HFFc6 (cell line): ENCODE measurements at places on chromosomes 1 and 21. TPM values are rescaled to one million over a fixed set of nuclear protein-coding genes. Genes with fewer than 3 reads are reported as not detected.

KCNN3 gene
- not detected in 3 replicates for total RNA-seq

RNU11 gene
- not detected in 3 replicates for total RNA-seq

PTPN22 gene
- 0.76 to 1.1 TPM (median 0.97 TPM) in 3 replicates for total RNA-seq

C1orf50 gene
- total RNA-seq: 6.6 to 7.1 TPM (median 6.7 TPM) in 3 replicates

FAM167B gene
- total RNA-seq: 1.5 to 2.4 TPM (median 2.1 TPM) in 3 replicates

LCE1E gene
- total RNA-seq: not detected in 3 replicates

CFHR2 gene
- not detected in 3 replicates for total RNA-seq

METTL18 gene
- total RNA-seq: 4.2 to 5.8 TPM (median 4.6 TPM) in 3 replicates

PTGFR gene
- 10.0 to 18.6 TPM (median 10.4 TPM) in 3 replicates for total RNA-seq

- no peak for DNase-seq
Observed at GRCh38 chr1:156080863-156081179, 1.4 kb downstream of the MEX3A start.

- DNase-seq: no peak
Observed at GRCh38 chr1:110340207-110340468, 961 bp downstream of the RBM15 start.

DNA sequence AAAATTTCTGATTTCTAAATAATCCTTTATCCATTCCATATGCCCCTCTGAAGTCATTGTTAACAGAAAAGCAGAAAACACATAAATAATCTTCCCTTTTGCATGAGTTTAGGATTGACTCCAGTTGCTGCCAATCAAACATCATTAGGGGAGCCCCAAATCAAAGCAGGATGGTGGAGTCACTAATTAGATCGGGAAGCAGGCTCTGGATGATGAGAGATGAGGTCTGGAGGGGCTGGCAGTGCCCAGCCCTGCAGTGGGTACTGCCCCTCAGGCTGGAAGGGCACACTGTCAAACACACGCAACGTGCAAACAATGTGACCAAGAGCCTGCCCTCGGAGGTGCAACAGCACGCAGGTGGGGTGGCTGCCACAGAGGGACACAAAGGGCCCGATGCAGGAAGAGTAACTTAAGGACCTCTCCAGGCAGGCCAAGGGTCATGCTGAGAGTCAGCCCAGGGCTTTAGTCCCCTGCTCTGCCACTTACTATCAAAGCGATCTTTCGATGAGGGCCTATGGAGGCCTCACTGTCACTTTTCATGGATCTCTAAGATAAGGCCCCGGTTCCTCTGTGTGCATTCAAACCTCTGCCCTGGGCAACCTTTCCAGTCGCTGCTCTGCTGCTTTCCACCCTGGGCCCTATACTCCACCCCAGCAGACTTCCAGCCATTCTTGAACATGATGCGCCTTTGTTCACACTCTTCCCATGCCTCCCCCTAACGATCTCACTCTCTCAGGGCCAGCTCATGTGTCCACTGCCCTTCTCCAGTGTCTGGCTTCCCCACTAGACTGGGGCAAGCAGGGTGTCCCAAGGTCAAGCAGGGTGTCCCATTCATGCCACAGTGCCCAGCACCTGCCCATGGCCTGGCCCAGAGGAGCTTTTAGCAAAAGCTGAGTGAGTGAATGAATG lies 98.9 kb downstream of the DMRTB1 start:
- no peak for DNase-seq

DNA sequence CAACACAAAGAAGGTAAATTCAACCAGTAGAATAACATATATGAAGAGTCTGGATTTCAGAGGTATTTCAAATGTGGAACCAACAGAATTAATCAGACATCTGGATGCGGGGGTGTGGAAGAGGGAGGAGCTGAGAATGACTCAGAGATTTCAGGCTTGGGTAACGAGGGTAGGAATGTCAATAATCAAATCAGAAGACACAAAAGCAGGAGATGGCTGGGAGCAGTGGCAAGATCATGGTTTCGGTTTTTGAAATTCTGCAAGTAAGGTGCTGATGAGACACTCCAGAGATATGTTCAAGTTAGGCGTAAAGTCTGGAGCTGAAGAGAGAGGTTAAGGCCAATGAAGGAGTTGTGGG lies 64.0 kb downstream of the PLPPR5 start:
- peak; percentile 33 for DNase-seq

GRCh38 chr1:209627027-209627731 lies 25.0 kb downstream of the LAMB3 start:
- no peak for DNase-seq

- peak; percentile 43 for DNase-seq
Observed at GRCh38 chr1:18945401-18945849, 11.1 kb downstream of the IFFO2 start.

GRCh38 chr21:45570826-45571601 lies 28.8 kb upstream of the SLC19A1 start:
- DNase-seq: peak; percentile 58

DNA sequence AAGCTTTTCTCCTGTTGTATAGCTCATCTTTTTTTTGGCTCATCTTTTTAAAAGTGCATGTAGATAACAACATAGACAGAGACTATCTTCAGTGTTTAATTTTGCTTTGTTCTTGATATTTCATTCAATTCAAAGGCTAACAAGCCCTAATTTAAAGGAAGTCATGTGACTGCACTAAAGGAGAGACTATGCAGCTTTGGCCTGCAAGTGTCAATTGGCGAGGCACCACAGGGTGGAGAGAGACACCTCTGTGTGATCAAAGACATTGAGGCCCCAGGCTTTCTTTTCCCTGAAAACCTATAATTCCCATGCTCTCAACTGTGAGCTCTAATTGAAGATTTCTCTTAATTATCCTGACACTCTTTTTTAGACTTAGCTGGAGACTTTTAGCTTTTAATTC lies 53.6 kb downstream of the CHODL start:
- no peak for DNase-seq

DNA sequence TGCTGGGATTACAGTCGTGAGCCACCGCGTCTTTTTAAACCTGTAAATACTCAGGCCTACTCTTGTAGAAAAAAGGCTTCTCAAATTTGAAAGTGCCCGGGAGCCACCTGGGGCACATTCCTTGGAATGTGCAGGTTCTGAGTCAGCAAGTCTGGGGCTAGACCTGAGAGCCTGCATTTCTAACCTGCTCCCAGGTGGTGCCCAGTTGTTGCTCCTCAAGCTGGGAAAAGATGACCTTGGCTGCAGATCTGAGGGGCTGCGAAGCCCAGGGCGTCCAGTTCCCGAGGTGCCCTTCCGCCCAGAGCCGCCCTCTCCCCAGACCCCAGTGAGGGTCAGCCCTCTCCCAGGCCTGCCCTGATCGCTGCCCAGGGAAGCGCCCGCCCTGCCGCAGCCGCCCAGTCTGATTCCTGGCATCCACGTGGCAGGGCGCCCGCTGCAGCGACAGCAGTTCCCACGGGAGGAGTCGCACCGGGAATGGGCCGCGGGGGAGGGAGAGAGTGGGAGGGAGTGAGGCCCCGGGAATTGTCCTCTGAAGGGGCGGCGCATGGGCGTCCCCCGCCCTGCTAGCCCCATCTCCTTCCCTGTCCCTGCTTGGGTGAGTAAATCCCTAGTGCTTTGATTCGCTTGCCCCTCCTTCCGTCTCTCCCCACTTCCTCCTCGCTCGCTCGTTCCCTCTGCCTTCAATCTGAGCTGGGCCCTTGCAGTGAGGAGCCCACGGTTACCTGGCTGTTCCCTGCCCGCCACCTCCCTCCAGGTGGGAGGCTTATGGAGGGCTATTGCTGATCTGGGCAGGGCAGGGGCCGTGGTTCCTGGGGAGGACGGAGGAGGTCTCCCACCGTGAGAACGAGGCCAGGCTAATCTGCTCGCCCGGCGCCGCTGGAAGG lies 18.8 kb upstream of the TENT5B start:
- peak; percentile 71 for DNase-seq

DNA sequence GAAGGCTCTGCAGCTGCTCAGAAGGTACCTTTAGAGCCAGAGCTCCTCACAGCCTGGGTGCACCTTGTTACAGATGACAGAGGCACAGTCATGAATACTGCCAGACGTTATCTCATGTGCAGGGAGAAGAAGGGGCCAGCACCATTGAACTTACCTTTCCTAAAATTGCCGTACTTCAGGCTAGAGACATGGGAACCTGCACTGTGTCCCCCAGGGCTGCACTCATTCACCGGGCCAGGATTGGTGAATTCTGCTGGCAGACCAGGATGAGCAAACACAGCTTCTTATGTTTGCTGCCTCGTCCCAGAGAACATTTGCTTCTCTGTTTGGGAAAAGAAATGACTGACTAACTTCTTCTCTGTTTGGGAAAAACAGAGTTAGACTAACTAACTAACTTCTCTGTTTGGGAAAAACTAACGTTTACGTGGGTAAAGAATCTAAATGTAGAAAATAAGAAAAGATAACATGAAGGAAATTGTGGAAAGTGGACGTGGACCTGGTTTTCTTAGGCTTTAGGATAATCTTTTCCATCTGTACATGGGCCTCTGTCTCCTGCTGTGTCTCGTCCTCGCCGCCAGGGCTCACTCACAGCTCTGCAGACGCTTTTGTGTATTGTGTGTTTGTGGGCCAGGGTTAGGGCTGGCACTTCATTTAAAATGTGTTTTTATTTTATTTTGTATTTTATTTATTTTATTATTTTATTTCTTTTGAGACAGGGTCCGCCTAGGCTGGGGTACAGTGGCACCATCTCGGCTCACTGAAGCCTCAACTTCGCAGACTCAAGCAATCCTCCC lies 9.9 kb downstream of the OBSCN start:
- no peak for DNase-seq

GRCh38 chr1:152972196-152972886 lies 1.9 kb downstream of the SPRR4 start:
- no peak for DNase-seq

DNA sequence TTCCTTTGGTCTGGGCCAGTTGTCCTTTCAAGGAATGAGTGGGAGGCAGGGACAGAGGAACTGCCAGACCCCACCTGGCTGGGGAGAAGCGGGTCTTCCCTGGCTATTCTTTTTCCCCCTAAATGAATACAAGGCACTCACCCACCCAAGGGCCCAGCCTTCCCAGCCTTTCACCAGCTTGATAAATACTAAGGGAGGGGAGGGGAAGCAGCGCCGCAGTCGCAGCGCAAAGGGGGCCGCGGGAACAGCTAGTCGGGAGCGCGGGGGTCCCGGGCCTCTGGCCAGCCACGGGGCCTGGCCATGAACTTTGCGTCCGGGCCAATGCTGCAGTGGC lies 91.3 kb upstream of the VAMP3 start:
- no peak for DNase-seq

DNA sequence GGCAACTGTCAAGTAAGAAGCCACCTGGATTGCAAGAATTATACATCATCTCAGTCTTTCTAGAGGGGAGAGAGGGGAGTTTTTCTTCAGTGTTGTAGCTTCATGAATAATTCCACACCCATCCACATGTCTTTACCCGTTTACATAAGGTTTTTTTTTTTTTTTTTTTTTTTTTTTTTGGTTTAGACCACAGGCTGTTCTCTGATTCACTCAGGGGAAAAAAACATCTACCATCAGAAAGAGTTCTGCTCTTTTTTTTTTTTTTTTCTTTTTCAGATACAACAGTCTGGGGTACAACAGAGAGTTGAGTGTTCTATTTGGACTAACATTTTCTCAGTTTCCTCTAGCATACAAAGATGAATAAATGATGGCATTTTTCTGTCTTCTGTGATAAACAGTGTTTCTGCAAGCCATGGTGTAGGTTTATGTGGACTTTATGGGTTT lies 4.9 kb upstream of the KIF14 start:
- no peak for DNase-seq

DNA sequence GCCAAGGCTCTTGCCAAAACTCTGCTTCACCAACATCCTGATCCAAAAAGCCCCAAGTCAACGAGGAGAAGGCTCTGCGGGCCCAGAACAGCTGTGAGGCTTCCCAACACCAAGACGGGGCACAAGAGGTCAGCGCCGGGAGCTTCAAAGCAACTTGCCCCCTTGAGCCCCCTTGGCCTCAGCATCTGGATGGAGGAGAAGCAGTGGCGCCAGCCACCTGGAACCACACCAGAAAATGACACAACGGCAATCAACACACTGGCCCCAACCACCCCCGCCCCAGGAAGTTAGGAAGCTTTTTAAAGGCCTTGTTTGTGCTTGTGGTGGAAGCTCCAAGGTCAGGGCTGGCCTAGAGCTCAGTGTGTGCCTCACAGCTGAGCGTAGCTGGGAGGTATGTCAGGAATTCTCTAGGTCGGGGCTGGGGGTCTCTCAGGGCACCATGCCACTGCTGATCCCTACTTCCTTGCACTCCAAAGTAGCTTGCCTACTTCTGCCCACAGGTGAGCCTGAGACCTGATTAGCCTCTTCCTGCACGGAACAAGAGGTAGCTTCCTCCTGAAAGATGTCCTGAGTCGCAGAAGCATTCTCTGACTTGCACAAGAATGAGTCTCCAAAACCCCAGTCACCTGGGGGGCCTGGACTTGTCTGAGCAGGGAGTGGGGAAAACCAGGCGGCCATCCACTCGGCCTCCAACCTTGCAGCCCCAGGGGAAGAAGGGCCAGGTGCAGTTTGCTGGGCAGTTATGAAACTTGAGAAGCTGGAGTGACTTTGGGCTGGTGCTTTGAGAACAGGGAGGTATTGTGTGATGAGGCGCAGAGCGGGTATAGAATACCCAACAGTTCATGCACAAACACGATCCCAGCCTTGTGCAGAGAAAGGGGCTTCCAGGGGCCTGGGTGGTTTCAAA lies 9.7 kb upstream of the SRP9 start:
- peak; percentile 40 for DNase-seq

DNA sequence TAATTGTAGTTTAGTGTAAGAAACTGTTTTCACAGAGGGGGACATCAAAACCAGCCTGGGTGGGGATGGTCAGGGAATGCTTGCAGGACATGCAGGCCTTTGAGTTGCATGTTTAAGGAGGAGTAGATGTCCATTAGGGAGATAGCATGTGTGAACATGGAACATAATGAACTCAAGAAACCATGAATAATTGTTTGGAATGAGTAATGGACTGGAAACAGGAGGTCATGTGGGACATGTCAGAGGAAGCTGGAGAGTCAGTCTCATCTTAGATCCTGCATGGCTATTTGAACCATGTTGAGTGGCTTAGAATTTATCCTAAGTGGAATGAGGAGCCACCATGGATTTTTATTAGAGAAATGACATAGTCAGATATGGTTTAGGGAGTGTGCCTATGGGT lies 86.4 kb downstream of the RPE65 start:
- no peak for DNase-seq

- no peak for DNase-seq
Observed at GRCh38 chr1:25484096-25484495, 53.4 kb downstream of the MACO1 start.

GRCh38 chr1:26156285-26157038 lies 2.4 kb upstream of the FAM110D start:
- DNase-seq: no peak

- peak; percentile 68 for DNase-seq
Observed at GRCh38 chr21:39088831-39089380, 94.3 kb downstream of the PSMG1 start.
